Posterior vena cava (tissue), 2 donors: ENCODE measurements at places on chromosomes 16 and 17.

- no peak for DNase-seq
These were observed 48.6 kb upstream of the DDX52 start for GRCh38 chr17:37691807-37692206.

- DNase-seq = peak; percentile 42
These were observed 113.3 kb downstream of the XYLT1 start for GRCh38 chr16:17357307-17358062.

DNA sequence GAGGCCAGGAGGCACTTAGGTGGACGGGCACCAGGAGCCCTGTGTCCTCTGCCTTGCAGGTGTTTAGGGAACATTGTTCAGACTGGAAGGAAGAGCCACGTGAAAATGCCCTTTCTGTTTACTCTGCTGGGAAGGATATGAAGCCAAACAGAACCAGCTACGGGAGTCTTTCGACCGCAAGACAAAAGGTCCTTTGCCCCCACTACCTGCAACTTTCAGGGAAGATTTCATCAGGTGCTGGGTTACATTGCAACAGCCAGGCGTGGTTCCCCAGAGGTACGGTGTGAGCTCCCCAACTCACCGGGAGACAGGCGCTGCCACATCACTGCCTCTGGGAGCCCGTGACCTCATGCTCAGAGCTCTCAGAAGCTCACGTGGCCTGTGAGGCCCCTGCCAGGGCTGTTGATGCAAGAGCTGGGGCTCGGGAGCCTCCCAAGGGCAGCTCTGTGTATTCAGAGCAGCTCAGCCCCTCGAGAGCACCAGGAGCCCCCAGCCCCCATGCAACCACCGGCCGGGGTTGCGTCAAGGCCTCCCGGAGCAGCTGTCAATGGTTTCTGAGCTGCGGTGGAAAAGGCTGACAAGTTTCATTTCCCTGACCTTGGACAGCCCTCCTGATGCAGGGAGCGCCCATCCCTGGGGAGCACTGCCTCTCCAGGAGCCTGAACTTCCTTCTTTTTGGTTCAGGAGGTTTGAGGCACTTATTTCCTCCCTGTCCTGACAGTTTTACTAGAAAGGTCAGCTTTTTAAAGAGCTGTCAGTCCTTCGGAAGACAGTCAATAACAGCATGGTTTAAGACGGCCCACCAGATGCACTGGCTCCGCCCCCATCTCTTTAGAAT lies 42.1 kb downstream of the TBC1D16 start:
- DNase-seq = peak; percentile 93

- DNase-seq = peak; percentile 58
These were observed 12.8 kb downstream of the ATPAF2 start for GRCh38 chr17:18025945-18026776.

DNA sequence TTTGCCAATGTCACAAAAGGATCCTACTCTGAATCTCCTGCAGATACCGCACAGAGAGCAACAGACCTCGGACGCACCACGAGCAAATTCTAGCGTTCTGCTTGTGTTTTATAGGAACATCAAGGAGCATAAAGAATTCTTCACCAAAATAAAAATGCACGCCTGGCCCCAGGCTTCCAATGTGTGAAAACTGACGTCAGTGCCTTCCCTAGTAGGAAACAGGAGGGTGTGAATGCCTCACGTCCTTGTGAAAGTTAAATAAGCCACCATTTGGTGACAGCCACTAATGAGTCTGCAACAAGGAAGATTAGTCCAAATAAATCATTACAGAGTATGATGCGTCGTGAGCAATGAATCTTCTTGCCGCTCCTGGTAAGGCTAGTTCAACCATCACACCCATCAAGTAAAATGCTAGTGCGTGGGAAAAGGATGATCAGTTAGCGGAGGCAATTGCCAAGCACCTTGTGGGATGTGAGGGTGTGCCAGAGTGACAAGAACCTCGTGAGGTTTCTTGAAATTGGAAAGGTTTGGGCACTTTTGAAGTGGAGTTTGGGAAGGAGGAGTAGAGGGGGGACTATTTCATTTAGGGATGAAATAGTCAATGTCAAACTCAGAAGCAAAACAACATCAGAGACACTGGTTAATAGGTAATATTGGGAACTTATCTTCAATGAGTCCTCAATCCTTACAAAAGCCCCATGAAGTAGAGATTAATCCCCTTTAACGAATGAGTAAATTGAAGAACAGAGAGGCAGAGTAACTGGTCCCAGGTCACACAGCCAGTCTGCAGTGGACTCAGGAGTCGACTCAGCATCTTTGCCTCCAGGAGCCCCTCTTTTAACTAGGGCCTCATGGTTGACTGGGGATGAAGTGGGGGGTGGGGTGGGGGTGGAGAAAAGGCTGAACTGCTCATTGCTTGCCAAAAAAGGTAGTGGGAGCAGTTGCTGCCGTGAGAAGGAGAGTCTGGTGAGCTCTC lies 238.8 kb downstream of the SLC39A11 start:
- DNase-seq = no peak

- no peak for DNase-seq
These were observed 215.6 kb upstream of the MAF start for GRCh38 chr16:79816081-79816497.
